Stimulated activated CD8-positive, alpha-beta memory T cell treated with anti-CD3 and anti-CD28 coated beads, Interleukin-7, amount 100 ng/mL, for 24 hours (primary cell): ENCODE measurements at places on chromosomes 6 and 20.

DNA sequence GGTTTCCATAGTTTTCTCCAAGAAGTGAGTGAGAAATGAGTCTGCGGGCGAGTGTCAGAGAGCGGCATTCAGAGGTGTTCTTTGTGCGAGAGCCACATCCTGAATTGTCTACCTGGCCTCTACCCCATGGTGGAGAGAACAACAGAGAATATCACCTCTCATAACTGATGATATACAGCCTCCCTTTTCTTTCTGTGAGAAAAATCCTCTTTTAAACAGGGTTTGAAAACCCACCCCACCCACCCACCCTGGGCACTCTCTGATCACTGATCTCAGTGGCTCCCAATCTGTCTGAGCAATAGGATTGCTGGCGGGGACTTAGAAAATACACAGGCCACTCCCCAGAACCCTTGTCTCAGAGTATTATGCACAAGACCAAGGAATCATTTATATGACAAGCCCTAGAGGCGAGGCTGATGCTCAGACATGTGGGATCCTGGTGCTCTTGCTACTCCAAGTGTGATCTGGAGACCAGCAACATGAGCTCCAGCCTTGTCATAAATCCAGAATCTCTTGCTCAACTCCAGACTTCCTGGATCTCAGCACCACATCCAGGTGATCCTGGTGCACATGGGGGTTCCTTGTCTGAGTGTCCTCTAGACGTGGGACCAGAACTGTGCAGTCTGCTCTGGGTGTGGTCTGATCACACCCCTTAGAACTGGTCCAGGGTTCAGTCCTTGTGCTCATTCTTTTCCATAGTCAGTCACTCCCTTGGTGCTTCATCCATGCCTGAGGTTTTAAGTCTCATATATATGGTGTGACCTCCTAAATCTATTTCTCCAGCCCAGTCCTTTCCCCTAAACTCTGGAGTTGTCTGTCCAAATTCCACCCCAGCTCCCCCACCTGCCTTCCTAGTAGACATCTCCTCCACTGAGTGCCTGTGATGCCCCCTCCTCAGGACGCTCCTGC, 5.3 kb downstream of the HLA-B start:
- DNase-seq, result no peak

- no peak for DNase-seq
Observed at GRCh38 chr6:137465378-137466009, 28.7 kb downstream of the OLIG3 start.

DNA sequence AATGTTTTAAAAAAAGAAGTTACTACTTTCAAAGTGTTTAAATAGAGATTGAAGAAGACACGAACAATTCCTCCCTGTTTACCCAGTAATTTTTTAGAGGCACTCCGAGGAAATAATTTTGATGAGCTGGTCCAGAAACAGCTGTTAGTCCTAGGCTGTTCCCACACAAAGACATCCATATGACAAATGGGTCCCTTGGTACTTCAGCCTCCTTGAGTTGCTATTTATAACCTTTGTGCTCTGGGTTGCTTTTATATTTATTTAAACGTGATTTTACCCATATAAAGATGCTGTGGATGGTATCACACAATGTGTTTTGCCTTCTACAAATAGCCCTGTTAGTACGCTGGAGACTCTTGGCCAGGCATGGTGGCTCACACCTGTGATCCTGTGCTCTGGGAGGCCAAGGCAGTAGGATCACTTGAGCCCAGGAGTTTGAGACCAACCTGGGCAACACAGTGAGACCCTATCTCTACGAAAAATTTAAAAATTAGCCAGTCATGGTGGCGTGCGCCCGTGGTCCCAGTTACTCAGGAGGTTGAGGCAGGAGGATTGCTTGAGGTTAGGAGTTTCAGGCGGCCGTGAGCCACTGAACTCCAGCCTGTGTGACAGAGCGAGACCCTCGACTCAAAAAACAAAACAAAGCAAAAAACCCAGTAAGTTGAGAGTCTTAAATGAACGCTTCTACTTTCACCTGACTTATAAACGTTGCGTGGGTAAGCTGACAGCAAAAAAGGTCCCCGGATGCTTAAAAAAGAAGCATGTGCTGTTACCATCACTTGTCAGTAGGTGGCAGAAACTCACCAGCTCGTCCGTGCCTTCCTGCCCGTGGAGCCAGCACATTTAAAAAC, 56.9 kb upstream of the ARMH2 start:
- peak; percentile 30 for DNase-seq

- DNase-seq, result no peak
Observed at GRCh38 chr20:16106191-16106849, 466.9 kb downstream of the KIF16B start.

DNA sequence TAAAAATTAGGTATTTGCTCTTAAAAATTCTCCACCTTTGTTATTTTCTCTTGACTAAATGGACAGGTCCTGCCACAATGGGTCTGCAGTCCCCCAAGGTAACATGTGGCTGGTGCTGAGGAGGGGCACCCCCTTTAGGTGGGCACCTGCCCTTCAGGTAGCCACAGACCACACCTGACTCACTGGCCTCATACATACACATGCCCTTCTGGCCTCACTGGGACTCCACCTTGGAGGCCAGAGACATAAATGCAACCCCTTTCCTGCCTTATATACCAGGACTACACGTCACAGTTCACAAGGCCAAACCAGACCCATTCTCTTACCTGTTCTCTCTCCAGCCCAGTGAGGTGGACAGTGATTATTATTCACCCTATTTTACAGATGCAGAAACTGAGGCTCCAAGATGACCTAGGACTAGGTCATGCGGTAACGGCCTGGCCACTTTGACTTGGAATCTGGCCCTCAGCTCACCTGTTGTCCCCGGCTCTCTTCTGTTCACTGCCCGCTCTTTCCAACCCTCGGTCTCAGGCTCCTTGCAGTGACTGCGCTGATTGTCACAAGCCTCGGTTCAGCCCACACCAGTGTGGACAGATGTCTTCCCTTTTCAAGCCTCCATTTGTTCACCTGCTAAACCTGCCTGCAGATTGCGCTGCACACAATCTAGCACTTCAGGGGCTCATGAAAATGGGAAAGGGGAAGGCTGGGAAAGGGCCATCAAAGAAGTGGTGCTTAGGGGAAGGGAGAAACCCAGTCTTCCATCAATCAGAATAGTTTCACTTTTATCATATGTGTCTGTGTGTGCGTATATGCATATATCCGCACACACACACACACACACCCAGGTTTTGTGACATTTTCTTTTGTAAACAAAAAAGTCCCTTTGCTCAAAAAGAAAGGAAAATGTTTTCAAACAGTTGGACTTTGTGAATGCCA, 121.7 kb downstream of the BCAS1 start:
- no peak for DNase-seq

- no peak for DNase-seq
Observed at GRCh38 chr20:48196486-48196885, 411.2 kb upstream of the SULF2 start.

- DNase-seq, result no peak
Observed at GRCh38 chr6:35068206-35068605, 72.9 kb downstream of the TCP11 start.

DNA sequence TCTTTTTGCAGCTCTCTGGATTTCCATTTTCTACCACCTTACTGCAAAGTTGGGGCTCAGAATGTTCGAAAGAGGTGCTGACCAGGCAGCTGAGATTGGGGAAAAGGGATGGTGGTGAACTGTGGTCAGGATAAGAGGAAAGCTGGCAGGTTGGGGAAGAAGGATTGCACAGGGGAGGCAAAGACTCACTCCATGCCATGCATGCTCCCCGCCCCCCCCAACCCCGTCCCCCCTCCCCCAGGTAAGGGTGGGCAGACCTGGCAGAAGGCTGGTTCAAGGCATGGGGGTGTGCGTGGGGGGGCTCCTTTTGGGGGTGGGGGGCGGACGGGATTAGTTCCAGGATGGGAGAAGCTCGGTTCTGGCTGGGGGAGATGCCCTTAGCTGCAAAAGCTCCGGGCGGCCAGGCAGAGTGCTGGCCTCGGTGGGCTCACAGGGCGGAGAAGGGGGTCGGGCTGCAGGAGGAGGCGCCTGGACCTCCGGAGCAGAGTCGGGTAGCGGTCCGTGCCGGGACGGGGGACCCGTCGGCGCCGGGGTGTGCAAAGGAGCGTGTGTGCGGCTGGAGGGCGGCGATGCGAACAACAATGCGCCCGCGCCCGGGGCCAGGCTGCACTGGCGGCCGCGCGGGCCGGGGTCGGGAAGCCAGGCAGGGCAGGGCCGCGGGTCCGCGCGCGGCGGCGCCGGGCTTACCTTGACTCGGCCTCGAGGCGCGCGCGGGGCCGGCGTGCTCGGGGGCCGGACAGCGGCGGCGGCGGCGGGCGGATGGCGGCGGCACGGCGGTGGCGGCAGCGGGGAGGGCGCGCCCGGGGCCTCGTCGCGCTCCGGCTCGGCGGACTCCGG, 880 bp downstream of the ADNP start:
- DNase-seq, result no peak

GRCh38 chr6:1763404-1763803, 153.7 kb downstream of the FOXC1 start:
- no peak for DNase-seq

GRCh38 chr6:117142995-117143394, 122.4 kb upstream of the VGLL2 start:
- DNase-seq, result no peak

- DNase-seq, result no peak
Observed at GRCh38 chr6:141726248-141726647, 406.5 kb upstream of the GJE1 start.

GRCh38 chr20:33679758-33680485, 5.7 kb upstream of the NECAB3 start:
- no peak for DNase-seq

GRCh38 chr6:42698217-42698616, 24.2 kb downstream of the PRPH2 start:
- no peak for DNase-seq

- no peak for DNase-seq
Observed at GRCh38 chr6:170522565-170523183, 30.4 kb downstream of the PSMB1 start.

DNA sequence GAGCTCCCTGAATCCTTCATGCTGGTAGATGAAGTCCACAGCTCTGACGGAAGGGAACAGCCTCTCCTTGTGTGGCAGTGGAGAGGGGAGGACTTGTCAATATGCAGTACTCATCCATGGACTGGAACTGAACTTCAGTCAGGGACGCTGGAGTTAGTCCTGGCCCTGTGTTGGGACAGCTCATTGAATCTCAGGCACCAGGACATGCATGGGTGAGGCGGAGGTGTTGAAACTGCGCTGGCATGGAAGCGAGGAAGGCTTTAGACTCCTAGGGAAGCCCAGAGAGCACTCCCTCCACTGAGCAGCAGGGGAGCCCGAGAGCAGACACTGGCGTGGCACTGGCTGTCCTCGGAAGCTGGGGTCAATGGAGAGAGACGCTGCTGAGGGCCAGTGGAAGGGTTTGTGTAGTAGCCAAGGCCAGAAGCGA, 161.3 kb upstream of the GGTLC1 start:
- no peak for DNase-seq

- DNase-seq, result no peak
Observed at GRCh38 chr6:118168421-118168820, 261.4 kb downstream of the SLC35F1 start.
